ENCODE measurements at places on chromosomes 12 and 14.
A peak's percentile ranks its signal among the peaks of the same experiment; 100 is the strongest.

DNA sequence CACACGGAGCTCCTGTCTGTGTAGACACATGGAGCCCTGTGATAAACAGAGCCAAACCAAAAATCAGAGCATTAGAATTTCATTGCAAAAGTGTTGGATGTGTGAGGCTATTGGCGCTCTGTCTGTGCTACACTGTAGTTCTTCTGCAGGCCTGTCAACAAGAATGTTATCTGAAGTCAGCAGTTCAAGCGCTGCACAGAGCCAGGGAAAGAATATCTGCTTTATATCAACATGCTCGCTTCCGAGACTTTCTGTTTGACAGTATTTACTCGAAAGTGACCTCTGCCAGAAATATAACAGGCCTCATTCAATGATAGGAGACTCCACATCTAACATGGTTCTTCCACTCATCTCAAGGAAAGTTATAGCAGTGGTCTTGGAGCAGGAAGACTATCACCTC is 118.3 kb downstream of the CCER1 start:
- no peak for DNase-seq

GRCh38 chr14:59819446-59820088 is 51.0 kb downstream of the RTN1 start:
- DNase-seq = no peak

- DNase-seq = peak; percentile 76
Observed at GRCh38 chr14:61438860-61439765, 117.7 kb downstream of the PRKCH start.

- DNase-seq = no peak
Observed at GRCh38 chr14:102255401-102256190, 49.4 kb downstream of the MOK start.
